GM03348 (cell line): ENCODE measurements at places on chromosomes 3 and 15.

- peak; percentile 36 for DNase-seq
Observed at GRCh38 chr3:30421266-30421665, 185.1 kb upstream of the TGFBR2 start.

DNA sequence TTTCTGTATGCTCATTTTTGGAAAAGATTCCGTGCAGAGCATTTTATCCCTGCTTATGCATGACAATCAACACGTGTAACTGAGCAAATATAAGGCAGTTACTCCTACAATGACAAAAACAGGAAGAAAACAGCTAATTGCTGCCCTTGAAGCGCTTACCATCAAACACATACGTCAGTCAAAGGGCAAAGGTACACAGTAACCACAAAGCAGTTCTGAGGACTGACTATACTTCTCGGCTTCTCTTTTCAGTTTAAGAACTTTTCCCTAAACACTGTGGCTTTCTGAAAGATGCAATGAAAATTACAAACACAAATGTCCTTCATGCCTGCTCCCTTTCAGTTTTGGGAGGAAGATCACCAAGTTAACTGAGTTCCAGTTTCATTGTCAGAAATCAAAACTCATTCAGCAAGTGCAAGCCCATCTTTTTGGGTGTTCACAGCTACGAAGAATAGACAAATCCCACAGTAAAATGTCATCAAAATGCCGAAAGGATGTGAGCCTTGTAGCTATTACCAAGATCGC lies 602.8 kb downstream of the FOXP1 start:
- no peak for DNase-seq

- no peak for DNase-seq
Observed at GRCh38 chr15:25677719-25678499, 185.2 kb downstream of the ATP10A start.

DNA sequence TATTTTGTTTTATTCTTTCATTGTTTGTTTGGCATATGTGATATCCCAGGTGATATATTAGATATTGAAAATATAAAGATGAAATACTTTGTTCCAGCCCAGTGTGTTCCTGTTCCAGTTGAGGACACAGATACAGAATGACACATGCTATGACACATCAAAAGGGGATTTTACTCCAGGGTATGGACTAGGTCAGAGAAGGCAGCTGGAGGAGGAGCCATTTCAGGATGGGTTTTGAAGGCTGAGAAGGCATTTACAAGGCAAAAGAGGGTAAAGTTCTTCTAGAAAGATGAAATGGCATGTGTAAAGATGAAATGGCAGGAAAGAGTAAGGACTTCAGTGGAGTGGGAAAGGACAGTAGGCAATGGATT lies 163.8 kb downstream of the ZIC1 start:
- peak; percentile 2 for DNase-seq

DNA sequence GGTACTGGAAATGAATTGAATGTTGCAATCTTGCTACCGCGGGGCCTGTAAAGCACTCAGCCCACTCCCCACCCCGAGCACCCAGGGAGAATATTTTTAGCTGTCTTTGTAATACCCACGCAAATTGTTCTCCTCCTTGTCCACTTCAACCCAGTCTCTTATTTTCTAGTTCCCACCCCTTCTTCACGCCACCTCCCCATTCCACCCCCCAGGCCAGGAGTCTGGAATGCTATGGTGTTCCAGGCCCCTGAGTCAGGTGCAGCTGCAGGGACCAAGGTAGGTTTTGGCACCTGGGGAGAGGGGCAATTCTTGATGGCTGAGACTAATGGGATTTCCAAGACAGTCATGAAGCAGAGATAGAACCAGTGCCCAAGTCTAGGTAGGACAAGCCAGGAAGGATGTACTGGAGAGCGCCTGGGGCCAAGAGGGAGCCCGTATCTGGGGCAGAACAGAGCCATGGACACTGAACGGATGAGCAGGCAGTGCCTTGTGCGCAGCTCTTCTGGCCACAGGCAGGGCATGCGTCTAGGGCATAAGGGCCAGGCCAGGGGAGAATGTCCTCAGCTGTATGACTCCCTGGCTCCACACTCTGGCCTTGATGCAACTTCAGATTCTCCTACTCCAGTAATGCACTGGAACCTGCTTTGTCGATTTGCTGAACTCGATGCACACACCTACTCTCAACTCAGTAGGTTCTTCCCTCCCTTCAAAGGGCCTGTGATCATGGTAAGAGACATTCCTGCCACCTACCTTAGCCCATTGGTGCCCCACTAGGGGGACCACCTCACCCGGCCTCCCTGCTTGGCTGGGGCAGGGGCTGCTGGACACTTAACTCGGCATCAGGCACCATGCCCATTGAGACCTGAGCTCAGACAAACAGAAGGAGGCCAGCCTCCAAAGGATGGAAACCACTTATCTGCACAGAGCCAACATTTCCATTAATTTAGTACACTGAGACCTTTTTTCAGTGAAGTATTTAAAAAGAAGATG lies 34.6 kb upstream of the MAGEF1 start:
- no peak for DNase-seq

DNA sequence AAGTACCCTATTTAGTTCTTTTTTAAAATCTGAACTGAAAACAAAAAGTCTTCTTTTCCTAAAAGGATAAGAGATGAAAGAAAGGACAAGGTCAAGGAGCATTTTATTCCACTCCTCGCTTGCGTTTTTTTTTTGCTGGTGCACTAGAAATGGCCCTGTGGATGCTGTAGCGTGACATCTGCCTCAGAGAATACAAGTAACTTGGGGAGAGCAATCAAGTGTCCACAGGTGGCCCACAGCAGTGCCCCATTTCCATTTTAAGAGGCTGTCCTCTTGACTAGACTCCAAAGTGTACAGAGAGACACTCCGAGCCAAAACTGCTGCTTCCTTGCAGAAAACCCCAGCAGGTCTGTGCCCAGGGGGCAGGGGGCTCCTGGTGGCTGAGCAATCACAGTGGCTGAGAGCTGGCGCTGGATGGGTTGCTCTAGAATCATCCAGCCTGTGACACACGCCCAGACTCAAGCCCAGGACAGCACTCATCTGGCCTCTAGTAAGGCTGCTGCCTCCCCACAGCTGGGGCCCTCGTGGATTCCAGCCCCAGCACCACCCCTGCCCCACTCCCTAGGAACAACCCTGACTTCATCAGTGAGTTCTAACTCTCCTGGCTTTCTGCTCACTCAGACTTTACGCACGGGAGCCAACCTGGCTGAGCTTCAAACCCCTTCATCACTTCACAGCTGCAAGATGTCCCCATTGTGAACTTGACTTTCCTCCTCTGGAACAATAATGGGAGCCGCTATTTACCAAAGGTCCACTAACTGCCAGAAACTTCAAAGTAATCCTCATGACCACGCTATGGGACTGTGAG lies 71.1 kb upstream of the SPATA12 start:
- DNase-seq, result no peak

DNA sequence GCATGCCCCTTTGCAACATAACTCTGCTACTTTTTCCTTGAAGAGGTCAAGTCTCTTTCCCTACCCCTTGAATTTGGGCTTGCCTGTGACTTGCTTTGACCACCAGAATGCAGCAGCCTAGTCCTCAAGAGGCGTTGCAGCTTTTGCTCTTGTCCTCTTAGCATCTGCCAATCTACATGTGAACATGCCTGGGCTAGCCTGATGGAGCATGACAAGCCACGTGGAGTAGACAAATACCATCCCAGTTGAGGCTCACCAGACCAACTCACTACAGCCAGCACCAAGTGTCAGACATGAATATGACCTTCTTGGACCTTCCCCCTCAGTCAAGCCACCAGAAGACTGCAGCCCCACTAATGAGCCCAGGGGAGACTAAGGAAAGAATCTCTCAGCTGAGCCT lies 32.9 kb downstream of the AMOTL2 start:
- DNase-seq, result no peak

DNA sequence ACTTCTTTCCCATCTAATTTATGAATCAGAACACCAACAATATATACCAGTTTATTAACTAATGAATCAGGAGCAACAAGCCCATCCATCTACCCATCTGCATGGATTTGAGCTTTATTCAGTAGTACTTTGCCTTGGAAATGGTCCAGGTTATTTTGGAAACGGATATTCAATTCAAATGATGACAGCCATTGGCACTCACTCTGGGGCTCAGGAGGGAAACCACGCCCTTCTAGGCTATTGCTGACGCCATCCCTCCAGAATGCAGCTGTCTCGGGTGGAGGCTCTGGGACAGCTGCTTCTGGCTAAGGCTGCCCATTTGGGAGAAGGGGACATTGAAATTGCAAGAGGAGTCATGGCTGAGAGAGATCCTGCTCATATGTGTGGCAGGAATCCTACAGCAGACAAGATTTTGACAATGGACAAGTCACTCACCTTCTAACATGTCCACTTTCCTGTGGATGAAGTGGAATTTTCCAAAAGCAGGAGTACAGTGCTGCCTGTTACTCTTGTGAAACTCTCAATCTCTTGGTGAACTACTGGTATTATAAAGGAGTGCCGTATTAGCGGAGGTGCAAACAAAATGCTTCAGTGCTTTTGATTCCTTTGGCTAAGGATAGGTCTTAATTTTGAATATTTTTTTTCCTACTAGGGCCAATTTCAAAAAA lies 29.3 kb upstream of the TRAK1 start:
- DNase-seq, result peak; percentile 90

GRCh38 chr15:92075764-92076163 lies 222.3 kb downstream of the SLCO3A1 start:
- DNase-seq, result no peak

DNA sequence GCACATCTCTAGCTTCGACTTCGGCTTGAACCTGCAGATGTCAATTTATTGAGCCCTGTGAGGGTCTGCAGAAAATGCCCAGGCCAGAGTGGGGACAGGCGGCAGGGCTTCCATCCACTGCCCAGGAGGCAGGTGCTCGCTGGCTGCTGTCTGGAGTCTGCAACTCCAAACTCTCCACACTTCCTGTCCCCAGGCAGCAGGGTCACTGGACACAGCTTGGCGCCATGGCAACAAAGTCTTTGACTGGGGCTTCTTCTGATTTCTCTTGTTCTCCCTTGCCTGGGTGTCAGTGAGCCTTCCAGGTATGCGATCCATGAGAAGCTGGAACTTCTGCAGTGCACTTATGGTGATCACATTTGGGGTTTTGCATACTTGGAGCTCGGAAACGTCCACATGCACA lies 33.5 kb downstream of the SV2B start:
- no peak for DNase-seq

DNA sequence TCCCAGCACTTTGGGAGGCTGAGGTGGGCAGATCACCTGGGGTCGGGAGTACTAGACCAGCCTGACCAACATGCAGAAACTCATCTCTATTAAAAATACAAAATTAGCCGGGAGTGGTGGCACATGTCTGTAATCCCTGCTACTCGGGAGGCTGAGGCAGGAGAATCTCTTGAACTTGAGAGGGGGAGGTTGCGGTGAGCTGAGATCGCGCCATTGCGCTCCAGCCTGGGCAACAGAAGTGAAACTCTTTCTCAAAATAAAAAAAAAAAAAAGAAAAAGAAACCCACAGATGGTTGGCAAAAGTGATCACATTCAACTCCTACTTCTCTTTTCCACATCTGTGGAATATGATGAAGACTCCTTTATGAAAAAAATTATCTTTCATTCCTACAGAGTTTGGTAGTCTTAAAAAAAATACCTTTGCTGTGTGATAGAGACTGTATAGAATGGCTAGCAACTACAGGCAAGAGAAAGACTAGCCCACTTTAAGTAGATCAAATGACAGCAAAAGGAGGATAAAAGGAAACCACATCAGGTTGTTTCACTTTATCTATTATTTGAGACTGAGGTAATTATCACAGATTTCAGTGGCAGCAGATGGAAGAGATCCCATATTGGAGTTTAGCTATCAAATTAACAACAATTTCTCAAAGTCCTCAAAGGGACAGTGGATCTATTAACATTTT lies 172.9 kb upstream of the TSPAN3 start:
- no peak for DNase-seq

- DNase-seq, result no peak
Observed at GRCh38 chr3:140508550-140508949, 169.3 kb upstream of the TRIM42 start.

DNA sequence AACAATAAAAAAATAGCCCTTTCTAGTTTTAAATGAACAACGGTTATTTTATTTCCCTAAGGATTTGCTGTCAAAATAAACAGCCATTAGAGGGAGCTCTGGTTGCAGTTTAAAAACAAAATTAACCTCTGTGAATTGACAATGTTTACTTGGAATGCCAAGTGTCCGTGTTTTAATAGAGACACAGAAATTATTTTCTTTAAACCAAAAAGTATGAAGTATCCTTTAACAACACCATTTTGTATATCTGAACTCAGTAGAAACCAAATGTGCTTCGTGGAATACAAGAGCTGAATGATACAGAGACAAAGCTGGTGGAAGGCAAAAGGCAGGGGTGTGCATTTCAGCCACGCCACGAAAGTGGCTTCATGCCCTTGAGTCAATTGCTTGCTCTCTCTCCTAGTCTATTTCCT lies 74.4 kb downstream of the MOBP start:
- peak; percentile 45 for DNase-seq

- DNase-seq, result no peak
Observed at GRCh38 chr3:46399557-46399956, 7.3 kb downstream of the CCR5AS start.

DNA sequence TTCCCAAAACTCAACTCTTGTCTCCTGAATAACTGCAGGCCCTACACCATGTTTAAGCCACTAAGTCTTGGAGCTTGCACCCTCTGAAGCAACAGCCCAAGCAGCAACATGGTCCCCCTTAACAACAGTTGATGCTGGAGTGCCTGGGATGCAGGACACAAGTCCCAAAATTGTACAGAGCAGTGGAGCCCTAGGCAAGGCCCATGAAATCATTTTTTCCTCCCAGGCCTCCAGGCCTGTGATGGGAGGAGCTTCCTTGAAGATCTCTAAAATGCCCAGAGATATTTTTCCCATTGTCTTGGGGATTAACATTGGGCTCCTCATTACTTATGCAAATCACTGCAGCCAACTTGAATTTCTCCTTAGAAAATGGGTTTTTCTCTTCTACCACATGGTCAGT lies 311.9 kb upstream of the EPHA3 start:
- no peak for DNase-seq

GRCh38 chr3:43686700-43687498 lies 3.8 kb upstream of the ABHD5 start:
- no peak for DNase-seq

DNA sequence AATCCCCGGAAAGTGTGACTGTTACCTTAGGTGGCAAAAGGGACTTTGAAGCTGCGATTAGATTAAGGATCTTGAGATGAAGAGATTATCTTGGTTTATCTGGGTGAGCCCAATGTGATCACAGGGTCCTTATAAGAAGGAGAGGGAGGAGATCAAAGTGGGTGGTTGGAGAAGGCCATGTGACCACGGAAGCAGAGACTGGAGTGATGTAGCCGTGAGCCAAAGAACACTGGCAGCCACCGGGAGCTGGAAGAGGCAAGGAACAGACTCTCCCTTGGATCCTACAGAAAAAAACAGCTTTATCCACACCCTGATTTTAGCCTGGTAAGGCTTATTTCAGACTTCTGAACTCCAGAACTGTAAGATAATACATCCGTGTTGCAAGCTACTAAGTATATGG lies 29.9 kb downstream of the CRABP1 start:
- DNase-seq, result no peak

- DNase-seq, result no peak
Observed at GRCh38 chr15:31402003-31402402, 75.4 kb downstream of the KLF13 start.
